ENCODE measurements at places on chromosomes 11 and 22.

GRCh38 chr11:73551677-73552076 is 46.2 kb downstream of the FAM168A start:
- DNase-seq, result no peak

GRCh38 chr11:108870373-108871020 is 205.6 kb downstream of the DDX10 start:
- no peak for DNase-seq

DNA sequence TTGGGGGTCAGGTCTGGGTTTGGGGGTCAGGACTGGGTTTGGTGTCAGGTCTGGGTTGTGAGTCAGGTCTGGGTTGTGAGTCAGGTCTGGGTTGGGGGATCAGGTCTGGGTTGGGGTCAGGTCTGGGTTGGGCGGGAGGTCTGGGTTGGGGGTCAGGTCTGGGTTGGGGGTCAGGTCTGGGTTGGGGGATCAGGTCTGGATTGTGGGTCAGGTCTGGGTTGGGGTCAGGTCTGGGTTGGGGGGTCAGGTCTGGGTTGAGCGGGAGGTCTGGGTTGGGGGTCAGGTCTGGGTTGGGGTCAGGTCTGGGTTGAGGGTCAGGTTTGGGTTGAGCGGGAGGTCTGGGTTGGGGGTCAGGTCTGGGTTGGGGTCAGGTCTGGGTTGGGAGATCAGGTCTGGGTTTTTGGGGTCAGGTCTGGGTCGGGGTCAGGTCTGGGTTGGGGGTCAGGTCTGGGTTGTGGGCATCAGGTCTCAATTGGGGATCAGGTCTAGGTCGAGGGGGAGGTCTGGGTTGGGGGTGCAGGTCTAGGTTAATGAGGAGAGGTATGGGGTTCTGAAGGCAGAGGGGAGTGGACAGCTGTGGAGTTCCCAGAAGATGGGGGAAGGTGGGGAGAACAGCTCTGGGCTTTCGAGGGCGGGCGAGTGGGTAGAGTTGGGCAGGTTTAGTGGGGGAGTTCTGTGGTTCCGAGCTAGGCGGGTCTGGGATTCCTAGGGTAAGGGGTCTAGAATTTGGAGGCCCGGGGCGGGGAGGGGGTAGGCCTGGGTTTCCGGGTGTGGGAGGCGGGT is 629 bp downstream of the TTLL8 start:
- no peak for DNase-seq

DNA sequence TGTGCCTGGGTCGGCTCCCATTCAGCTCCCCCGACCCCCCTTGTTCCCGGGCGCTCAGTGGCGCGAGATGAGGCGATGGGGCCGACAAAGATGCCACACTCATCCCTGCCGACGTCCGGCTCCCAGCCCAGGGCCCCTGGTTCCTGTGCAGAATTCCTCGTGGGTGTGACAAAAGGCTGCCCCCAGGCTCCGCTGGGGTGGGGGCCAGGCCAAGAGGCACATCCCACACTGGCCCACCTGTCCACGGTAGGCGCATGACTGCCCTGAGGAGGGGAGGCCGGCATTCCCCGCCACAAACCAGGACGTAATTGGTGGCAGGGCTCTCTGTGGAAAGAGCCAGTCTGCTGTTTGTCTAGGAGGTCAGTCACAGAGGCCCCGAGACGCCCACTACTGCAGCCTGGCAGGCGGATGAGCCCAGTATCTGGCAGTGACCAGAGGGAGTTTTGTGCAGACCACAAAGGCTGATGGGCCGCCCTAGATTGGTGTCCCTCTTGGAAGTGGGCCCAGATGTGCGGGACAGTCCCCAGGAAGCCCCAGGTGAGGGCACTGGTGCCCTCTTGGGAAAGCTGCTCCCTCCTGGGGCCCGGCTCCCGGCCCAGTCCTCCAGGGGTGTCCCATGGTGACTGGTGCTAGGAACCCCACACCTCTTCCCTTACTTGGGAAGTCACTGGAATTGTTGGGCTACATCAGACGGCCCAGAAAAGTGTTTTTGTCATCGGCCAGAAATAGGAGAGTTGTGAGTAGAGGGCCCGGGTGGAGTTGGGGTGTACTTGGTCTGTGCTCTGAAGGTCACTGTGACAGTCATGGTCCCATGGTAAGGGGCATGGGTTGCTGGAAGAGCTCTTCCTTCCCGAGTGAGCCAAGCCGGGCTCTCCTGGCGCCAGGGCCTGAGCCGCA is 5.8 kb downstream of the CCND1 start:
- DNase-seq, result no peak

DNA sequence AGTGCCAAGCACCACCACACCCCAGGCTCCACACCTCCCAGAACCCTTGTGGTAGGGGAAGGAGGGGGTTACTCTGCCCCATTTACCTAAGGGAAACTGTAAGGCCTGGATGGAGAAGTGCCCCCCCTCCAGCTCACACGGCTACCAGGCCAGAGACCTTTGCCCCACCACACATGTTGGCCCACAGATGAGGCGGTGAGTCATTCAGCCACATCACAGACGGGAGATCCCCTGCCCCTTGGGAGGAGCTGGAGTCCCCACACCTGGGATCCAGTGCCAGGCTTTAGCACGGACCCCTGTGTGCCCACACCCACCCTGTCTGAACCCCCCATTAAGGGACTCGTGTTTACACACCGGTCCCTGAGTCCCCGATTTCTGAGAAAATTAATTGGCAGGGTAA is 24.9 kb downstream of the CDKN1C start:
- DNase-seq, result peak; percentile 53

DNA sequence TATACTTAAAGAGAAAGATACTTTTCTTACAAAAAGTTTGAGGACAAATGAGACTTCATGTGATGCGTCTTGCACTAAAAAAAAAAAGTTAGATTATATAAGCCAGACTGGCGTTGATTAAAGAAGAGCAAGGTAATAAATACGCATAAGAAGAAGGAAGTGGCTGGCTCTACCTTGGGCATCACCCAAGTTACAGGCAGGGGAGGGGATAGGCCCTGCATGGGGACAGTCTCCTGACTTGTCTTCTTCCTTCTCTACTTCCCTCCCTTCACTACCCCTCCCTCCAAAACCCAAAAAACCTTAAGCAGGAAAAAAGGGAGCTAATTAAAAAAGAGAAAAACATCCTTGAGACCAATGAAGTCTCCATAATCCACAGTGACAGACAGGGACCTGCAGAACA is 22.3 kb upstream of the TMA7B start:
- DNase-seq, result no peak

DNA sequence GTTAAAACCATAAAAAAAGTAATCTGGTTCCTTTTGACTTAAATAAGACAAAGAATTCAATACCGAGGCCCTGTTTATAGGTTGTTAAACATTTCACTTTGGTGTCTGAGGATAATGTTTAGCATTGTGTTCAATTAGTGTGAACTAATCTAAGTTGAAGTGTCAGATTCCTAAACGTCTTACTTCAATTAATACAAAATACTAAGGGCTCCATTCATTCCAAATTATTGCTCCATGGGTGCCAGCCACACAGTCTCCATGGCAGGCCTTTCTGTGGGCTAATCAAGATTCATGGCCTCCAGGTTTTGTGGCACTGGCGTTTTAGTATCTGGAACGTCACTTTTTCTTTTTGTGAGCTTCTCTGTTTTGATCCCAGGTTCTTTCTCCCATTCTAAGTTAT is 89.4 kb downstream of the TMEM135 start:
- no peak for DNase-seq

- DNase-seq, result no peak
These were observed 66.5 kb downstream of the ARHGAP42 start for GRCh38 chr11:100753571-100753970.

GRCh38 chr11:122363296-122363695 is 247.3 kb upstream of the BLID start:
- no peak for DNase-seq

GRCh38 chr22:20922141-20922751 is 5.0 kb downstream of the CRKL start:
- no peak for DNase-seq

- DNase-seq, result no peak
These were observed 77.7 kb downstream of the C22orf31 start for GRCh38 chr22:28983788-28984441.

DNA sequence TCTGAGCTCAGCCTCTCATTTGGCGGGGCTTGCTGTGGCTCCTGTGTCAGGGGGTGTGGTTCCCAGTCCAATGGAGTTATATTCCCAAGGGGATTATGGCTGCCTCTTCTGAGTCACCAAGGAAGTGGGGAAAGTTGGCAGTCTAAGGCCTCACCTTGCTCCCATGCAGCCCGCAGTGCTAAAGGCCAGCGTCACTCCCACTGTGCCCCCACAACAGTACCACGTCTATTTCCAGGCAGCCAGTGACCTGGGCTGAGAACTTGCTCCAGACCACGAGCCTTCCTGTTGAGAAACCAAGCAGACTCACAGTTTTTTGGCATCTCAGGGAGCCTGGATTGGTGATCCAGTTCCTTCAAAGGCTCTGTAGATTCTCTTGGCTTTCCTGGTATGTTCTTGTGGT is 45.6 kb downstream of the OR2AT4 start:
- no peak for DNase-seq

DNA sequence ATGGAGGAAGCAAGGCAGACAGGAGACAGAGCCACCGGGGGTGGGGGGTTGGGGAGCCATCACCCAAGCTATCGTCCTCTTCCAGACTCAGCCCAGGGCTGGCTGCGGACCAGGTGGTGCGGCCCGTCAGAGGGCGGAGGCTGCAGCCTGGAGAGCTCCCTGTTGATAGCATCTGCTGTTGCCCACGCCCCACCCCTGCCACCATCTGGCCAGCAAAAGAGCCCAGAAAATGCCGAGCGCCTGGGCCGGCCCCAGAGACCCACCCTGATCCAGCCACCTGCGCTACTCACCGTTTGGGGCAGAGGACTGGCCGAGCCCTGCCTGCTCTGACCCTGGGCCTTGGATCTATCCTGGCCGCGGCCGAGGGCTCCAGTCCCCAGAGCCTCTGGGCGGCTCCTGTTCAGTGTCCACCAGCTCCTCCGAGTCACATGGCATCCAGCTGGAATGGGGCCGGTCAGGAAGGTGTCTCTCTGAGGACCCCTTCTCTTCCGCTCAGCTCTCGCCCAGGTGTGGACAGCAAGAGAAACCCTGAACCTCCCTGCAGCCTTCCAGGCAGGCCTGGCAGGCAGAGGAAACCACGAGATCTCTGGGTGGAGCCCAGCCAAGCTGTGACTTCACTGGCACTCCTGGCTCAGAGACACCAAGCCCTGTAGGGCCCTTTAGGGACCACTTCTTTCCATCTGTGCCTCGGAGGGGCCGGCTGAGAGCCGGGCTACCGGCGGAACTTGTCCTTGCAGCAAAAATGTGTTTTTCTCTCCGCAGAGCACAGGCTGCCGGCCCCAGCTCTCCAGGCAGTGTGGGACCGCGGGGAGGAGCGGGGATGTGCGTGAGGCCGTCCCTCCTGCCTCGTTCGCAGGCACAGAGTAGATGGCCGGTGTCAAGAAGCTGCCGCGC is at the start of gene MRGPRE:
TSS of gene MRGPRE (minus strand) at position 567 of the 894 bp plus-strand sequence. CDS start 3,618 bp downstream, outside the sequence.
- DNase-seq, result no peak

DNA sequence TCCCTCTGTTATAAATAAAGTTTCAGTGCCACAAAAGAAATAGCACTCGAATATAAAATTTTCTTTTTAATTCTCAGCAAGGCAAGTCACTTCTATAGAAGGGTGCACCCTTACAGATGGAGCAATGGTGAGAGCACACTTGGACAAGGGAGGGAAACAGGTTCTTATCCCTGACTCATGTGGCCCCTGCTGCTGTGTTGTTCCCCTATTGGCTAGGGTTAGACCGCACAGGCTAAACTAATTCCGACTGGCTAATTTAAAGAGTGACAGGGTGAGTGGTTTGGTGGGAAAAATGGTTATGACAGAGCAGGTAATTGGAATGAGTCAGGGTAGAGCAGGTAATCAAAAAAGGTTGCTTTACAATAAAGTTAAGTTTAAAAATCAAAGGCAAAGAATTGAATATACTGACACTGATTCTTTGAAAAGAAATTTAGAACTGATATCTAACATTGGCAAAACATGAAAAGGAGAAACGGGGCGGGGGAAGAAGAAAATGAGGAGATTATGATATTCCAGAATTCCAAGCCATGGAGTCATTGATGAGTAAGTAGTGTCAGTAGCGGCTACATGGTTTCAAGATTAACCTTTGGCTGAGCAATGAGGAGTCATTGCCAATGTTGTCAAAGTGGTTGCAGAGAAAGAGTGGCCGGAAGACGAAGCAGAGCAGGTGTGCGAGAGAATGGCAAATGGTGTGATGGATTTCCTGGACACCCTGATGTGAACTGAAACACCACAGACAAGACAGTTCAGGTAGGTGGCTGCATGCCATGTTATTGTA is 48.4 kb upstream of the MRGPRX1 start:
- DNase-seq, result no peak

DNA sequence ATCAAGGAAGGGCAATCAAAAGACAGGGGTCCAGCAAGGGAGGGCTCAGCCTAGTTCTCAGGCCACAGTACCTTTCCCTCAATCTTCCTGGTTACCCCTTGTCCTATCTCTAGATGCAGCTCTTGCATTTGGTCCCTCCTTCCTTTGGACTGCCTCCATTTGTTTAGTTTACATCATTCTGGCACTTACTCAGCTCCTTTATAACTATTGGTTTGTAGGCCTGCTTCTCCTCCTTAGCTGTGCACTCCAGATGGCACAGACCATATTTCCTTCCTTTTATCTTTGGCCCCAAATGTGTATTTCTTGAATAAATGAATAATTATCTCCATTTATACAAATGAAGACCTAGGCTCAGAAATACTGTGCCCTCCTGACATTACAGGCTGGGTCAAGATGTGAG is 92.3 kb upstream of the AMOTL1 start:
- DNase-seq, result no peak

- peak; percentile 85 for DNase-seq
These were observed 3.9 kb downstream of the SH3BP1 start for GRCh38 chr22:37643225-37643847.

Data from activated naive CD8-positive, alpha-beta T cell treated with anti-CD3 and anti-CD28 coated beads for 36 hours (primary cell).